ENCODE measurements at places on chromosomes 3 and 15.

GRCh38 chr3:117843356-117843755, 1133.8 kb downstream of the TUSC7 start:
- DNase-seq, result no peak

GRCh38 chr3:170707899-170708298, 122.0 kb upstream of the SLC7A14 start:
- no peak for DNase-seq

- DNase-seq, result no peak
Measured at GRCh38 chr3:46398186-46398955, 8.5 kb downstream of the CCR5AS start.

- no peak for DNase-seq
Measured at GRCh38 chr3:74443102-74443501, 171.4 kb downstream of the CNTN3 start.

DNA sequence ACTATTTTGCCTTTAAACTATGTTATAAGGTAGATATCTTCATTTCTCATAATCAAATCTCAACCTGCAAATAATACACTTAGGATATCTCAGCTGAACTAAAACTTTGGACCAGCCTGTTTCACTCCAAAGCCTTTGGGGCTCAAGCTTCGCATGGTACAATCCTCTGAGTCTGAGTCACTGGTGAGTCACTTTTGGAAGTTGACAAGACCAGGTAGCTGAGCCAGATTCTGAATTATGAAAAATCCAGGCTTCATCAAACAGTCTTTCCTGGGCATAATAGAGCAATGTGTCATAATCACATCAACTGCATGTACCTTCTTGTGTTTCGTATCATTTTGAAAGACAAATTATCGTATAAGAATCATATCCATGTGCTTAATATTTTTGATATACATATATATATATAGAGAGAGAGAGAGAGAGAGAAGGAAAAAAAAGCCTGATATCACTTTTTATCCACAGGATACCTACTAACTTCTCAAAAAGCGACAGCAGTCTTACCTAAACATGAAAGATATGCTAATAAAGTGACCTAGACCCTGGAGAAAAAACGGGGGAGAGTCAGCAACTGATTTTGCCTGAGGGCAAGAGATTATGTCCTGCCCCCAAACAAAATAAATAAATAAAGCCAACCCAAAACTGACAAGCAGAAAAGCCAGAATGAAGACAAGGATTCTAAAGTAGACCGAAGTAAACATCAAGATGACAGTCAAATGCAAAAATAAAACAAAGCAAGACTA, 263.9 kb upstream of the TGFBR2 start:
- DNase-seq, result no peak

DNA sequence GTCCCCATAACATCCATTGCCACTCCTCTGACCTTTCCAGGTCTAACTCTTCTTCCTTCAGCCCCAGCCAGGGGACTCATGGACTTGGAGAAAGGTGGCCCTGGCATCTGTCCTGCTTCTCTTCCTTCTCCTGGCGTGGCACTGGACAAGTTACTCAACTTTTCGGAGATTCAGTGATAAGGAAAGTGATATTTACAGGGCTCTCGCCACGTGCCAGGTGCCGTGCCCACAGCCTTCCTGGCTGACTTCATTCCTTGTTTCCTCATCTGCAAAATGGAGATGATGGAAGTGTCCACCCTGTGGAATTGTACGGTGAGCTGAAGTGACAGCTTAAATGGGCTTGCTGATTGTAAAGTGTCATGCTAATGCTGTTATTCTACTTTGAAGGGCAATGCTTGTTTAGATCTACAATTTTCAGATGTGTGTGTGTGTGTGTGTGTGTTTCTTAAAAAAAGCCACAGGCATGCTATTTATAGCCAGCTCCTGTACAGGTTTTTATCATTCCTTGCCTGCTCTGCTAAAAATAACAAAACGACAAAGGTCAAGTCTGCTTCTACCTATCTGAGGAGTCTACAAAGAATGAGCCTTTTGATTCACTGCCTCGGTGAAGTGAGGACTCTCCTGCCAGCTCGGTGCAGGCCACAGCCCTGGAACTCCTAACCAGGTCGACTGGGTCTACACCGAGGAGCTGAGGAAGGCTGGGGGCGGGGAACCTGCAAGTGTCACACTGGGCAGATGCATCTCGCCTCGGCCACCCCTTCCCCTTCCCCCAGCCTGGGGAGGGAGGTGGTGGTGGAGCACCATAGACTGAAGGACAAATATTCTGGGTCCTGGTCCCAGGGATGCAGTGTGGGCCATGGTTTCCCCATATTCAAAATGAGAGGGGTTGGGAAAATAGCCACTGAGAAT, 11.4 kb upstream of the ATP2B2 start:
- DNase-seq, result no peak

DNA sequence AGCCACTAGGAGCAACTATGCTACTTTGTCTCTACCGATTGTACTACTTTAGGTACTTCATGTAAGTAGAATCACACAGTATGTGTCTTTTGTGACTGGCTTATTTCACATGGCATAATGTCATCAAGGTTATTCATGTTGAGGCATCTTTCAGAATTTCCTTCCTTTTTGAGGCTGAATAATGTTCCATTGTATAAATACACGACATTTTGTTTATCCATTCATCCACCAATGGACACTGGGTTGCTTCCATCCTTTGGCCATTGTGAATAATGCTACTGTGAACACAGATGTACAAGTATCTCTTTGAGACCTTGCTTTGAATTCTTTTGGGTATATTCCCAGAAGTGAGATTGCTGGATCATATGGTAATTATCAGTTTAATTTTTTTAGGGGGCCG, 29.2 kb downstream of the MYO5A start:
- no peak for DNase-seq

DNA sequence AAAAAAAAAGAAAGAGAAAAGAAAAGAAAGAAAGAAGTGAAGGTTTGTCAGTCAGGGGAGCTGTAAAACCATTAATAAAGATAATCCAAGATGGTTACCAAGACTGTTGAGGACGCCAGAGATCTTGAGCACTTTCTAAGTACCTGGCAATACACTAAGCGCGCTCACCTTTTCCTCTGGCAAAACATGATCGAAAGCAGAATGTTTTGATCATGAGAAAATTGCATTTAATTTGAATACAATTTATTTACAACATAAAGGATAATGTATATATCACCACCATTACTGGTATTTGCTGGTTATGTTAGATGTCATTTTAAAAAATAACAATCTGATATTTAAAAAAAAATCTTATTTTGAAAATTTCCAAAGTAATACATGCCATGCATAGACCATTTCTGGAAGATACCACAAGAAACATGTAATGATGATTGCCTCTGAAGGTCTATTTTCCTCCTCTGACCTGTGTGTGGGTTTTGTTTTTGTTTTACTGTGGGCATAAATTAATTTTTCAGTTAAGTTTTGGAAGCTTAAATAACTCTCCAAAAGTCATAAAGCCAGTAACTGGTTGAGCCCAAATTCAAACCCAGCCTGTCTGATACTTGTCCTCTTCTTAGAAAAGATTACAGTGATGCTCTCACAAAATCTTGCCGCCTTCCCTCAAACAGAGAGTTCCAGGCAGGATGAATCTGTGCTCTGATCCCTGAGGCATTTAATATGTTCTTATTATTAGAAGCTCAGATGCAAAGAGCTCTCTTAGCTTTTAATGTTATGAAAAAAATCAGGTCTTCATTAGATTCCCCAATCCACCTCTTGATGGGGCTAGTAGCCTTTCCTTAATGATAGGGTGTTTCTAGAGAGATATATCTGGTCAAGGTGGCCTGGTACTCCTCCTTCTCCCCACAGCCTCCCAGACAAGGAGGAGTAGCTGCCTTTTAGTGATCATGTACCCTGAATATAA, 2.0 kb downstream of the B2M start:
- DNase-seq, result no peak

DNA sequence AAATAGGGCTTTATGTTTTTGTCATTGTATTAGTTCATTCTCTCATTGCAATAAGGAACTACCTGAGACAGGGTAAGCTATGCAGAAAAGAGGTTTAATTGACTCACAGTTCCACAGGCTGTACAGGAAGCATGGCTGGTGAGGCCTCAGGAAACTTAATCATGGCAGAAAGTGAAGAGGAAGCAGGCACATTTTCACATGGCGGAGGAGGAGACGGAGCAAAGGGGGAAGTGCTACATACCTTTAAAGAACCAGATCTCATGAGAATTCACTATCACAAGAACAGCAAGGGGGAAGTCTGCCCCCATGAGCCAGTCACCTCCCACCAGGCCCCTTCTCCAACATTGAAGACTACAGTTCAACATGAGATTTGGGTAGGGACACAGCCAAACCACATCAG, 25.6 kb downstream of the CEP63 start:
- DNase-seq, result no peak

DNA sequence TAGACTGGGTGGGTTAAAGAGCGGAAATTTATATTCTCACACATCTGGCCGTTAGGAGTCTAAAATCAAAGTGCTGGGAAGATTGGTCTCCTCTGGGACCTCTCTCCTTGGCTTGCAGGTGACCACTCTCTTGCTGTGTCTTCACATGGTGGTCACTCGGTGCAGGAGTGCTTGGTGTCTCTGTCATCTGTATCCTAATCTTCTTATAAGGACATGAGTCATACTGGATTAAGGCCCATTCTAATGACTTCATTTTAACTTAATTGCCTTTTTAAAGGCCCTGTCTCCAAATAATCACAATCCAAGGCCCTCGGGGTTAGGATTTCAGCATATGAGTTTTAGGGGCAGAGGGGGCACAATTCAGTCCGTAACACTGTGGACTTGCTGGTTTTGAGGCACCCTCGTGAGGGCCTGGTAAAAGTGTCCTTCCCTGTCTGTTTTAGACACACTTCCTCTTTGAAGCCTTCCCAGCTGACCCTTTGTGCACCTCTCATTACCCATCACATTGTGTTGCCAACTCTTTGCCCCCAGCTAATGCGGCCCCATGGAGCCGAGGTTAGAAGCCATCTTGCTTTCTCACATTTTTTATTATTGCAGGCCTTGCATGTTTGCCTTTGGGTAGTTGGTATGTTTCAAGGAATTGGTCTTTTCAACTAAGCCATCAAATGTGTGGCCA, 3.2 kb downstream of the XYLB start:
- no peak for DNase-seq

DNA sequence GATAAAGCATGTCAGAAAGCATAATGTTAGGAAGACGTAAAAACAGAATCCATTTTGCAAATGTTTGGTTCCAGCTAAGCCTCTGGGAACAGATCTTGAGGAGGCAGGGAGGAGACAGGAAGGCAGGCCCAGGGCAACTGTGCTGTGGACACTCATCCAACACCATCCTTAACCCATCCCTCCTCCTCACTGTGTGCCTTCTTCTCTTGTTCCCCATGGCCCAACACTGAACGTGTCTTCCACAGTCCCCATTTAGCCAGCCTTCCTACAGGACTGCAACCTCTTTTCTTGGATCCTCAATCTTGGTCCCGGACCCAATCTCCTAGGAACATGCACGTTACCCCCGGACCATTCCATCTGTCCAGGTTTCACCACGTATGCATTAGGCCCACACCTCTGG, 15.4 kb downstream of the C2CD4B start:
- no peak for DNase-seq

GRCh38 chr15:89412905-89413411, 78.3 kb upstream of the POLG start:
- DNase-seq, result no peak

GRCh38 chr3:117047951-117048705, 338.5 kb downstream of the TUSC7 start:
- DNase-seq, result no peak

DNA sequence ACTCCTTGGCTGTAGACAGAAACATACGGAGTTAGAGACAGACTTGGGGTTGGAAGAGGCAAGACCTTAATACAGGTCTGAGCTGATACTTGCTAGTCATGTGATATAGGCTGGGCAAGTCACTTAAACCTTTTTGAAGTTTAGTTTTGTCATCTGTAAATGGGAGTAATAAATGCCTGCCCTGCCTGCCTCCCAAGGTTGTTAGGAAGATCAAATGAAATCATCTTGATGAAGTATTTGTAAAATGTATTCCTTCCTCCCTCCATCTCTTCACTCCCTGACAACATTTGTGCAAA, 2.9 kb downstream of the PXK start:
- DNase-seq, result no peak

GRCh38 chr3:14863333-14864100, 44.8 kb downstream of the FGD5 start:
- no peak for DNase-seq

DNA sequence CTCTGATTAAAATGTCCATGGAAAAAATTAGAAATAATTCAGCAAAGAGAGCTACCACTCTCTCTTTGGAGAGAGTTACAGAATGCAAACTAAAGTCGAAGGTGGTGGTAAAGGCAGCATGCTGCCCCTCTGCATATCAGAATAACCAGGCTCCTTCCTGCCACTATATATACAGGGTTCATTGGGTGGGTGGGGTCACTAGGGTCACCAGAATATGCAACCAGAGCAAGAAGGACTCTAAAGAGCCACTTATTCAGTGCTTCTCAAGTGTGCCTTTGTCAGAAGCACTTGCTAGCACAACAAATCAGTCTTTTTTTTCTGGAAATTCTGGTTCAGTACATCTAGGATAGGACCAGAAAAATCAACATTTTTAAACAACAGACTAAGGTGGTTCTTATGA, 70.0 kb downstream of the MTHFS start:
- DNase-seq, result no peak

DNA sequence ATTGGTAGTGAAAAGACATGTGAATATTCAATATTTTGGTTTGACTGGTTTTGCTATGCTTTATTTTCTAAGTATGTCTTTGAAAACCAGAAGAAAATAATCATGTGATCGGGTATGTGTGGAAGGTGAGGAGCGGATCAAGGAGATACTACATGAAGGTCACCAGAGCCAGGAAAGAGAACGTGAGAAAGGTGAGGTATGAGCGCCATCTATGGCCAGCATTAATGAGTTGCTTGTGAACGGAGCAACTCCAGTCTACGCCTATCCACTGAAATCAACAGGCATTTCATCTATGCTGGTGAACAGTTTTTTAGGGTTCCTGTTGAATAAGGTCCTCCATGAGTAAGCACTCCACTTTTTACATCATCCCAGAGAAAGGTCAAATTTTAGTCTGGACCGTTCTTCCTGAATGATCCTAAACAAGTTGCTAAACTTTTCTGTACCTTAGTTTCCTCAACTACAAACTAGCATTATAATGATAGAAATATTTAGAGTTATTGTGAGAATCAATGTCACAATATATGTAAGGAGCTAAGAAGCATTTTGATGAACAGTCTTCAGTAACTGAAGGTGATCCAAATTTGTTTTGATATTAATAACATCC, 1435.2 kb upstream of the CADM2 start:
- DNase-seq, result no peak

DNA sequence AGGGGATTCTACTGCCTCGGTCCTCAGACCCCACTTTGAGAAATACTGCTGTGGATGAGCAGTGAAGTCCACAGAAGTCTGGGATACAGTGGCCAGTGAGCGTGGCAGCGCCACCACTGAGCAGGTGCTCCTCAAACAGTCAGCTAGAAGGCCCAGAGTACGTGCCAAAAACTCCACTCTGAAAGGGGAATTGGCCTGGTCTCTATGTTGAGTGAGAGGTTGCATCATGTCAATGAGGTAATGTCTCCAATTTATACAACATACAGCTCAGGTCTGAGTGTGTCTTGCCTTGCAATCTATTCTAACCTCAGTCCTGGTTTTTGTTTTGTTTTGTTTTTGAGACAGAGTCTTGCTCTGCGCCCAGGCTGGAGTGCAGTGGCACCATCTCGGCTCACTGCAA, 53.3 kb upstream of the ETV5 start:
- DNase-seq, result no peak

- no peak for DNase-seq
Measured at GRCh38 chr3:27610800-27611525, 111.2 kb downstream of the EOMES start.

Measured in GM19239 (cell line).